ENCODE measurements at places on chromosomes 5 and 9. TPM values are rescaled to one million over a fixed set of nuclear protein-coding genes. Genes with fewer than 3 reads are reported as not detected.

ADAMTSL1 gene
- total RNA-seq = 128 TPM

ORM1 gene
- total RNA-seq = not detected

PCDHB9 gene
- total RNA-seq = 0.40 TPM

ORM2 gene
- not detected for total RNA-seq

SOX30 gene
- not detected for total RNA-seq

ANKRA2 gene
- 18.2 TPM for total RNA-seq

ANXA2R gene
- 1.8 TPM for total RNA-seq

Measured in smooth muscle cell of the pulmonary artery (primary cell).